ENCODE measurements at places on chromosomes 4 and X. TPM values are rescaled to one million over a fixed set of nuclear protein-coding genes. Genes with fewer than 3 reads are reported as not detected.

GRCh38 chrX:16671005-16671404 is 21.0 kb downstream of the S100G start:
- DNase-seq = peak; percentile 36
- H3K27ac ChIP-seq = no peak overlapping the region
- H3K36me3 ChIP-seq = no peaks in the 10 kb centered on the region
- H3K4me3 ChIP-seq = no peak overlapping the region
- no peaks in the 10 kb centered on the region for H3K4me1 ChIP-seq

- H3K36me3 ChIP-seq = peaks cover 2% of the 10 kb centered on the region
- no peak overlapping the region for H3K4me3 ChIP-seq
- no peak overlapping the region for H3K27ac ChIP-seq
These were observed 115.6 kb upstream of the SPIN4 start for GRCh38 chrX:63466690-63467089.

DNA sequence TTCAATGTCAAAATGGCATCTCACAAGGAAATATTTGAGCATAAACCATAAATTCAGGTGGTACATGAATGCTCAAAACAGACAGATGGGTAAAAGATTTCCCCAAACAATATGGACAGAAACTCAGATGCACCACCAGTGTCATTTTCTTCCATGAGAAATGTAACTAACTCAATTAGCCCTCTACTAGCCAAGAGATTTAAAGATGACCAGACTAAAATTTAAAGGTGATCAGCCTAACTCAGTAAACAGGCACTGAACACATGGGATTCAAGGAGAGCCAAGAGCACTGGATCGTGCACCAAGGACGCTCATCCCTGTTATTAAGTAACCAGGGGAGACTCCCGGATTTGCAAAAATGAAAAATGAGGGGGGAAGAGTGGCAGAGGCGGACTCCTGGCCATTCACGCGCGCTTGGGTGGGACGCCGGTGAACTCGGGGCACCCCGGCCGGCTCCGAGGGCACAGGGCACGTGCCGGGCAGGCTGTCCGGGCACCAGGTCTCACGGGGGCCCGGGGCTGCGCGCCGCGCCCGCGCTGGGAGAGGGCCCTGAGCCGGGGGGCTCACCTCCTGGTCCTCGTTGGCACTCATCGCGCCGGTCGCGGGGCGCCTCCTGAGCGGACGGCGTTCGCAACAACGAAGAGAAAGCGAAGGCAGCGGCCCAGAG is 490 bp downstream of the RWDD4 start:
- H3K4me1 ChIP-seq = peaks cover 24% of the 10 kb centered on the region
- H3K27ac ChIP-seq = peak overlapping the region; percentile 61
- DNase-seq = no peak

- H3K27me3 ChIP-seq = no peaks in the 10 kb centered on the region
- DNase-seq = no peak
- no peaks in the 10 kb centered on the region for H3K4me1 ChIP-seq
- H3K27ac ChIP-seq = no peak overlapping the region
- H3K36me3 ChIP-seq = no peaks in the 10 kb centered on the region
These were observed 583.9 kb downstream of the KCTD8 start for GRCh38 chr4:43864616-43865146.

GRCh38 chr4:36786519-36786918 is 458.0 kb upstream of the NWD2 start:
- H3K27ac ChIP-seq = no peak overlapping the region
- H3K4me3 ChIP-seq = no peak overlapping the region
- H3K4me1 ChIP-seq = no peaks in the 10 kb centered on the region
- no peaks in the 10 kb centered on the region for H3K27me3 ChIP-seq

GRCh38 chr4:123052007-123052406 is 129.6 kb upstream of the NUDT6 start:
- H3K4me1 ChIP-seq = no peaks in the 10 kb centered on the region
- no peak for DNase-seq

- no peak overlapping the region for H3K4me3 ChIP-seq
- DNase-seq = no peak
- no peaks in the 10 kb centered on the region for H3K36me3 ChIP-seq
- no peaks in the 10 kb centered on the region for H3K4me1 ChIP-seq
- H3K27ac ChIP-seq = no peak overlapping the region
- no peaks in the 10 kb centered on the region for H3K27me3 ChIP-seq
These were observed 165.3 kb upstream of the FAM241A start for GRCh38 chr4:111979921-111980320.

DNA sequence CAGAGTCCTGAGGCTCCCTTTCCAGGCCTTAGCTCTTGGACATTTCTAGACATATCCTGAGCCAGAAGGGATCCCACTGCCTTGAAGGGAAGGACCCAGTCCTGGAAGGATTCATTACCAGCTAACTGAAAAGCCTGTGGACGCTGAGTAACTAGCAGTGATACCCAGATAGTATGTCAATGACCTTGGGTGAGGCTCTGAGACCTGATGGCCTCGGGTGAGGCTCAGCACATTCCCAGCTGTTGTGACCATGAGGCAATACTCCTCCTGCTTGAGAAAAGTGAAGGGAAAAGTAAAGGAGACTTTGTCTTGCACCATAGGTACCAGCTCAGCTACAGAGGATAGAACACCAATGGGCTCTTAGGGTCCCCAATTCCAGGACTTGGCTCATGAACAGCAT is 268.1 kb downstream of the DKK2 start:
- no peaks in the 10 kb centered on the region for H3K36me3 ChIP-seq
- no peak for DNase-seq
- no peak overlapping the region for H3K4me3 ChIP-seq
- H3K27ac ChIP-seq = no peak overlapping the region
- H3K27me3 ChIP-seq = no peaks in the 10 kb centered on the region
- no peaks in the 10 kb centered on the region for H3K4me1 ChIP-seq

The COL25A1 gene
- 0.42 TPM for total RNA-seq

The ADAM29 gene
- total RNA-seq = not detected

The F8 gene
- total RNA-seq = 0.67 TPM

The F8A3 gene
- 21.9 TPM for total RNA-seq

The P2RY10 gene
- 98.5 TPM for total RNA-seq

The NDST3 gene
- not detected for total RNA-seq

The ZBTB33 gene
- 31.6 TPM for total RNA-seq

The GLOD5 gene
- total RNA-seq = not detected

Data from CD4-positive, alpha-beta T cell (primary cell).